ENCODE measurements at places on chromosomes 7 and 10.
A peak's percentile ranks its signal among the peaks of the same experiment; 100 is the strongest.

DNA sequence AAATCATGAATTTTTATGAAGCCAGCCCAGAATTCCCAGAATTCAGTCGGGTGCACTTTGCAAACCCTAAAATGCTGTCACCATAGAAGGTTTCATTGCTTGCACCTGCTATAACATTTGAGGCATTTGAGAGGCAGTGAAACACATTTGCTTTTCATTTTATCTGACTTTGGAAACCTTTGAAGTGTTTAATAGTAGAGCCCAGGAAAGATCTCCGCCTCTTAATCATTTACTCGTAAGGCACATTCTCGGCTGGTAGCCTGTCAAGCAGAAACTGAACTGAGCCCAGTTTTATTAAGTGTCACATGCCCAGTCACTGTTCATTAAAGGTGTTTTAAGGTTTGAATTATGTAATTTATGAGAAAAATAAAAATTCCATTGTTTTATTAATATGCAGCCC, 247.6 kb downstream of the EMX2 start:
- DNase-seq: no peak

DNA sequence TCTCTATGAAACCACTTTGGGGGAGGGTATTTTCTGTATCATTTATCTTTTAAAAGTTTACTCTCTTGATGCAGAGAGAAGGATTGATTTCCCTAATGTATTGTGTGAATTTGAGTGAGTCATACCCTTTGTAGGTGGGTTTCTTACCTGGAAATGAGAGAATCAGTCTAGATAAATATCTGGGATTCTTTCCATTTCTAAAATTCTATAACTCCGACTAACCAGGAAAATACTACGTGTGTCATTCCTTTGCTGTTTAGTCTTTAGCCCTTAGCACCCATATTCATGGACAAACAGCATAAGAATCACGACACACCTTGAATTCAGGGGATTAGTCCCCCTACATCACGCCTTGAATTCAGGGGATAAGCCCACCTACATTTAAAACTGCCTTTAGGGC, 139.1 kb downstream of the GATA3 start:
- DNase-seq: no peak

DNA sequence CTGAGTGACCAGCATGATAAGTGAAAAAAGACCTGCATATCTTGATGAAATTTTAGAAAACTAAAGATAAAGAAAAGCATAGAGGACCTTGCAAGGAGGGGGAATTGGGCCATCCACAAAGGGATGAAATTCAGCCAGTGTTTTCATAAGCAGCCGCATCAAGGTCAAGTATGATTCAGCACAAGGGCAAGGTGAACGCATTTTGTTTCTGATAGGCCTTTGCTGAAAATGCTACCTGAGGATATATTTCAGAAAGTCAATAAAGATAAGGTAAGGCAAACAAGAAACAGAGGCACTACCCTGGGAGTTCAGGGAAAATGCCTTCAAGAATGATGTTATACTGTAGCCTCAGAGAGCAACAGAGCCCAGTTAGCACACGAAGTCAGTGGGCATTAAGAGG, 55.0 kb upstream of the SHH start:
- DNase-seq: no peak

- no peak for DNase-seq
Measured at GRCh38 chr10:102738692-102739121, 5.0 kb upstream of the WBP1L start.

- no peak for DNase-seq
Measured at GRCh38 chr10:99740933-99741559, 9.0 kb downstream of the CUTC start.

DNA sequence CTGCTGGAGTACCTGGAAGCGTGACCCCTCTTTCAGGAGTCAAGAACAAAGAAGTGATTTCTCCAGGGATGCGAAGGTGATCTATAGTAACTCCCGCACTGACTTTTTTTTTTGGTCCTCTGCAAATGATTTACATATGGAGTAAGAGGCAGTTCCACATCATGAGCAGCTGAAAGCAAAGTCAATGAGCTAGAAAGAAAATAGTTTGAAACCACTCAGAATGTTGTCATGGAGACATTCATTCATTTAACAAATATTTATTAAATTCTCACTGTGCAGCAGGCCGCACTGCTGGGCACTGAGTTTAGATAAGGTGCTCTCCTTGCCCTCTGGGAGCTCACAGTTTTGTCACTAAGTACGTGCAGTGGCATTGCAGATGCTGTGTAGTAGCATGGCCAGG, 206.7 kb downstream of the CAMK1D start:
- DNase-seq: peak; percentile 13

- DNase-seq: no peak
Measured at GRCh38 chr10:53127686-53128085, 355.1 kb upstream of the MBL2 start.

DNA sequence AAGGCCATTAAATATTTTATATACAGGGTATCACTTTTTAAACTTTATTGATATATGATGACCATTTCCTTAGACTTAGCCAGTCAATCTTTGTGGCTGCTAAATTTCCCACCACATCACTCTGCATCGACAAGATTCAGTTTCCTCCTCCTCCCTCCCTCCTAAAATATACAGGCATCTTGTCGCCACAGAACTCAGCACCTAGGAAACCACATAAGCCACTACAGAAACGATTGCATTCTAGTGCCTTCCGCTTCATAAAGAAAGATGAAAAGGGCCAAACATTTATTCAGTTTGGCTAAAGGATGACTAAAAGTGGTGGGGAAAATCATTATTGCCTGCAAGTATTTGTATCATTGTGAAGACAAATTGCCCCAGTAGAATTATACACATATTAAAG, 30.7 kb downstream of the ERCC6 start:
- DNase-seq: no peak

DNA sequence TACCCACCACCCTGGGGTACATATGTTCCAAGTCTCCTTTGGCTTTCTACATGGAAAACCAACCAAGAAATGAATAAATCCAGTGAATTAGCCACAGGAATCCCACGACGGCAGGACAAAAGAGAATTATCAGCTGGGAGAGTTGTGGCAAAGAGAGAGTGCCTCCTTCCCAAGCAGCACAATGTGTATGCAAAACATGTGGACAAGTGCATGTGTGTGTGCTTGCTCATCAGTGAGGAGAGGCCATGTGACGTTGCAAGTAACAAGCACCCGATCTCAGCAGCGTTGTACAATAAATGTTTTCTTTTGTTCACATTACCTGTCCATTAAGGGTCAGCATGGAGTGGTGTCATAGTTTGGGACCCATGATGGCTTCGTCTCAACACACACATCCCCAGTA, 50.0 kb upstream of the EMX2 start:
- no peak for DNase-seq

DNA sequence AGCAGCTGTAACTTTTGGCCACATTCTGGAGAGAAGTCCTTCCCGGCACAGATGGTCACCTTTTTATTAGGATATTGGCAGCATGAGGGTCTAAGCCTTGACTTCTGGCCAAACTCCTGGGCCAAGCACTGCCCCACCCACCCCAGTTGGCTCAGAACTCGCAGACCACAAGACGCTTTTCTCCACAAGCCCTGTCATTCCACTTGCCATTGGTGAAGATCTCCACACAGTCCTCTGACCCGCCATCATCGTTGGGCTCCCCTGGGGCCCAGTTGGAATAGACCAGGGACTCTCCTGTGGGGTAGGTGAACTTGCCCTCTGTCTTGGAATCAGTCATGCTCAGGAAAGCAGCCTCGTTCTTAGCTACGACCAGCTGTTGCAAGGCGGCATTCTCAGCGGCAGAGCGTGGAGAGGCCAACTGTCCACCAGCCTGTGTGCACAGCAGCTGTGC, 11.2 kb downstream of the SFTPD start:
- no peak for DNase-seq

DNA sequence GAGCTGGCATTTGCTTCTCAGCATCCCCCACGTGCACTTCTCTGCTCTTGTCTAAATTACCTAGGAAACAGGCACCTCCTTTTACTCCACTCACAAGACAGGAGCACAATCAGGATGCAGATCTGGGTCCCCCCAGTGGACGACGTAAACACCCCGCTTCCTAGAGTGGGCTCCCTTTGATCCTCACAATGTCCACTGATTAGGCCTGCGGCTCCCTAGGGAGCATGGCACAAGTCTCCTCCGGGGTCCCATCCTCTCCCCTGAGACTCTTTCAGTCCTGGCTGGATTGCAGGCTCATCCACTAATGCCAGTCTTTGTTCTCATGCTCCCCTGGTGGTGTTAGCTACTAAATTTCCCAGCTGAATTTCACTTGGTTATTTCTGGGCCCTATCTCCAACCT, 98.3 kb downstream of the GLI3 start:
- no peak for DNase-seq

- no peak for DNase-seq
Measured at GRCh38 chr10:101258179-101258885, 29.1 kb upstream of the LBX1 start.

All from mesenchymal stem cell (in vitro differentiated cells and primary cell).